ENCODE measurements at places on chromosomes 13 and 19. TPM values are rescaled to one million over a fixed set of nuclear protein-coding genes. Genes with fewer than 3 reads are reported as not detected.

- no peak for DNase-seq
Observed at GRCh38 chr19:8017808-8018207, 12.4 kb upstream of the ELAVL1 start.

Gene KL
- total RNA-seq = 0.34 TPM

GRCh38 chr13:65593298-65593874, 1636.8 kb downstream of the PCDH9 start:
- DNase-seq = no peak

Gene GPR12
- total RNA-seq = 5.0 TPM

DNA sequence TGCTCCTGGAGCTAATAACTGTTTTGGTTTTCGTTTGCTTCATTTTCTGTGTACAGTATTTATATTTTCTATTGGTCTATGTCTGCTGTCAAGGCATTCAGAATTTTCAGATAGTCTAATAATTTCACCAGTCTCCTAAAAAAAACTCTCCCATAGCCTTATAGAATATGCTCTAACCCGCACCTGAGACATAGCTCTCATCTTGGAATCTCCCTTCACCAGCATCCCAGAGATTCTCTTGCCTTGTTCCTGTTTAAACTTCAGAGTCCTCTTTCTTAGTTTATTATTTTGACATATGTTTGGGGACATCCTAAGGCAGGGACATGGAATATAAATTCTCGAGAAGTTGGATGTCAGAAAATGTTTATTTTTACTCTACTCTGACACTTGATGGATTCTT, 58.3 kb upstream of the MED4 start:
- no peak for DNase-seq

- no peak for DNase-seq
Observed at GRCh38 chr13:39201180-39201579, 162.9 kb downstream of the NHLRC3 start.

DNA sequence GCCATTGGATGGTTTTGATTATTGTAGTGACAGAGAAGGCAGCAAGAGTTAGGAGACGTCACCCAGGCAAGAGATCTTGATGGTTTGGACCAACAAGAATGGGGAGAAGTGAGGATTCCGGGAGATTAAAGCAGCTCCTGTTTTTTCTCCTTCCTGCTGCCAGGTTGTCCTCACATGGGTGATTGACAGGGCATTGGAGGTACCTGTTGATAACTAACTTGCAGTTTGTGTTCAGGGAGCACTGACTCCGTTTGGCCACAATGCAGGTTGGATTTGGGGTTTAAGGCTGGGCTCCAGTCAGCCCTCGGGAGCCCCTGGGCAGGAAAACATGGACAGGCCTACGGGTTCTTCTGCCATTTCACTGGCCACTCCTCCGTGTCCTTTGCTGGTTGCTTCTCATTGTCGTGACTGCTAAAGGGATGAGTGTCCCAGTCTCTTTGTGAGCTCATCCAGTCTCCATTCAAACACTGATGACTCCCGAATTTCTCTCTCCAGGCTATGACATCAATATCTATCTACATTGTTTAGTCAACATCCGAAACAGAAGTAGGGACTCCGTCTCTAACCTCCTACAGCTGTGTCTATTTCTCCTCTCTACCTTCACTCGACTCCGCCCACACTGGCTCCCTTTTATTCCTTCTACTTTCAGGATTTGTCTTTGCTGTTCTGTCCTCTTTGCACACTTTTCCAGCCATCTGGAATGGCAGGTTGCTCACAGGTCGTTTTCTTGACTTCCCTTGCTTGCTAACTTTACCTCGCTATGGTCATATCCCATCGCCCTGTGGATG, 1.3 kb upstream of the PTOV1 start:
- DNase-seq = no peak

Gene KLK6
- 6.9 TPM for total RNA-seq

Gene CYP4F12
- total RNA-seq = 98.7 TPM

Gene IGFL3
- 46.7 TPM for total RNA-seq

GRCh38 chr13:66807251-66807650, 422.9 kb downstream of the PCDH9 start:
- no peak for DNase-seq

DNA sequence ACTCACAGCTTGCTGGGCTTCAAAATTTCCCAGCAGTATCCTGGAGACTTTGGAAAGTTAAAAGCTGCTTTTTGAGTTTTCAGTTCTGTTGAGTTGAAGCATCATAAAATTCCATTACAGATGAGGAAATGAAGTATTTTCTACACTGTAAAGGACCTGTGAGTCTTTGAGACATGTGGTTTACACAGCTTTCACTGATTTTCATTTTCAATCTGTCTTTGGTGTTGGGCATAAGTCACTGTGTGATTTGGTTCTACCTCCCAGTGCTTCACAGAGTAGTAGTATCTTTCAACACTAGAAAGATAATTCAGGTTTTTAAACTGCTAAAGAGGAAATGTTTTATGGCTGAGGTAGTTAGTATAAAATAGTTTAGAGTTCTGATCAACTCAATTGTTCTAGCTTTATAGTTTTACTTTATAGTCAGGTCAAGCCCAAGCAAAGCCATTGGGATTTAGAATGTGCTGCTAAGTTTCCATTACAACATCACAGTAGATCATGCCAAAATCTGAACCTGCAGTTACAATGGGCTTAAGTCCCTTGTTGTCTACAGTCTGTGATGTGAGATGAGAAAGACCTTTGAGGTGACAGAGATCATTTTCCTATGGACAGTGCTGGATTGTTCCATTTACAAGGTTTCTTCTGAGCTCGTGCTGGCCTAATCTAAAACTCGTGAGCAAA, 161.6 kb downstream of the FLT1 start:
- no peak for DNase-seq

DNA sequence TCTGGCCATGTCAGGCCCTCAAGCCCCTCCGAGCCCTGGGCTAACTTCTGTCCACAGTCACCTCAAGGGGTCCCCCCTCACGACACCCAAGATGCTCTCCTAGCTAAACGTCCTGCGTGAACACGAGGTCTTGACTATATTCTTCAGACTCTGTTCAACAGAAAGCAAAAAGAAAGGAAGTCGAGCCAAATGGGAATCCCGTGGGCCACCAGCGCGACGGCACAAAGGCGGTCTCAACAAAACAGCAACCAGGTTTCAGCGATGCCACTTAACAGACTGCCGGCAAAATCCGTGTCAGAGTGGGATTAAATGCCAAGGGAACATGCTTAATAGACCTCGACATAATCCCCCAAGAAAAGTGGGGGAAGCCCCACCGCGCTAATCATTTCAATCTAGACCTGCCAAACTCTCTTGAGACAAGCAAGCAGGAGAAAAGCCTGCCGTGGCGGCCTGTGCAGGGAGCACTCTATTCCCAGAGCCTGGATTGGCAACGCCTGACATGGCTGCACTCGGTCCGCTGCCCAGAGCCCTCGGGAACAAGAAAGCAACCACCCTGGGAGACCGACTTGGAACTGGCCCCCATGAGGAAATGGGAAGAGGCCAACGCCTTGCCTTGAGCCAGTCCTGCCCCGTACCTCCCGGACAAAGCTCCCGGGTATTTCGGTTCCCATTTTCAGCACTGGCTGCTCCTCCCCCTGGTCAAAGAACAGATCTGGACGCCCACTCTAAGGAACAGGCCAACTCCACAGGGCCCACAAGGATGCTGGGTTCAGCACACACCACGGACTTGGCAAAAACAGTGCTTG, 16.0 kb downstream of the ZC3H4 start:
- DNase-seq = no peak

- DNase-seq = no peak
Observed at GRCh38 chr13:91014696-91015095, 332.8 kb upstream of the MIR17HG start.
